ENCODE measurements at places on chromosomes 4 and X. TPM values are rescaled to one million over a fixed set of nuclear protein-coding genes. Genes with fewer than 3 reads are reported as not detected.

Gene TIGD4
- 3.9 TPM for total RNA-seq

DNA sequence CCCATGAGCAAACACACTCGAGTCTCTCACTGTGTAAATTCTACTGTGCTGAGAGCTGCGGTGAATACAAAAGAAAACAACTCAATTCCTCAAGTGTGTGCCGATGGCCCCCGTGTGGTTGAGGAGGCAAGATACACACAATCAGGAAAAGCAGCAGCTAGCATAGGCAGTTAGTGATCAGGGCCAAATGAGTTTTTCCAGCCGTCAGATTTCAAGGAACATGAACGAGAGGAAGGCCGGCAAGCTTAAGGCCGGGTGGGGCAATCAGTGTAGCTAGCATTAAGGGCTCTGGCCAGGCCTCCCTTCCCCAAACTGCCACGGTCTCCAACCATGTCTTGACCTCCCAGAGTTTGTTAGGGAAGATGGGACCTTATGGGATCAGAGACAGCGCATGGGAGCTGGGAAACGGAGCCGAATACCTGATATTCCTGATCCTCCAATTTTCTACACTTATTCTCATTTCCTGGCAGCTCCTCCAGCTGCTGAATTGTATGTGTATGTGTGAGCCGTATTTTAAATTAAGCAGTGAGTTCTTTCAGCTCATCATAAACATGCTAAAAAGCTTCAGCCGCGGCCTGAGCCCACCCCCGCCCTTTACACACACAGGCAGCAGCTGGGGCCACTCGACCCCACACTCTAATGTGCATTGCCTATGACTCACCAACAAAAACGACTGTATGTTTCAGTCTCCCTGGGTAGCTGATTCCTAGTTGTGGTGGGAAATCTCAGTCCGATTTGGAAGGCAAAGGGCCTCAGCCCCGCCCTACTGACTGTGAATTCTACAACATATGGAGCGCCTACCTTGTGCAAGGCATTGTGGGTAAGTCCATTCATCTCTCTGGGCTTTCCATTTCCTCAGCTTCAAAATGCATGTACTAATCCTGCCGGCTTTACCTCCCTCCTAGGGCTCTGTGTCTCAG, 59.9 kb downstream of the RTL9 start:
- H3K27me3 ChIP-seq = peaks cover 2% of the 10 kb centered on the region
- no peak overlapping the region for H3K27ac ChIP-seq
- H3K36me3 ChIP-seq = no peaks in the 10 kb centered on the region
- H3K4me3 ChIP-seq = no peak overlapping the region

GRCh38 chr4:26490111-26490959, at the start of gene CCKAR:
CCKAR (minus strand) TSS chr4:26490484; CDS start chr4:26490267, 217 bp downstream.
- no peaks in the 10 kb centered on the region for H3K36me3 ChIP-seq
- no peak within 1 kb of the TSS for H3K27ac ChIP-seq
- peaks cover 22% of the 10 kb centered on the region for H3K27me3 ChIP-seq
- H3K4me1 ChIP-seq = peaks cover 5% of the 10 kb centered on the region
- H3K4me3 ChIP-seq = no peak within 1 kb of the TSS
- no peak for DNase-seq

- no peak overlapping the region for H3K27ac ChIP-seq
- no peak overlapping the region for H3K4me3 ChIP-seq
- peaks cover 6% of the 10 kb centered on the region for H3K4me1 ChIP-seq
- DNase-seq = no peak
- H3K36me3 ChIP-seq = no peaks in the 10 kb centered on the region
Measured at GRCh38 chr4:163911891-163912290, 417.4 kb downstream of the TMA16 start.

DNA sequence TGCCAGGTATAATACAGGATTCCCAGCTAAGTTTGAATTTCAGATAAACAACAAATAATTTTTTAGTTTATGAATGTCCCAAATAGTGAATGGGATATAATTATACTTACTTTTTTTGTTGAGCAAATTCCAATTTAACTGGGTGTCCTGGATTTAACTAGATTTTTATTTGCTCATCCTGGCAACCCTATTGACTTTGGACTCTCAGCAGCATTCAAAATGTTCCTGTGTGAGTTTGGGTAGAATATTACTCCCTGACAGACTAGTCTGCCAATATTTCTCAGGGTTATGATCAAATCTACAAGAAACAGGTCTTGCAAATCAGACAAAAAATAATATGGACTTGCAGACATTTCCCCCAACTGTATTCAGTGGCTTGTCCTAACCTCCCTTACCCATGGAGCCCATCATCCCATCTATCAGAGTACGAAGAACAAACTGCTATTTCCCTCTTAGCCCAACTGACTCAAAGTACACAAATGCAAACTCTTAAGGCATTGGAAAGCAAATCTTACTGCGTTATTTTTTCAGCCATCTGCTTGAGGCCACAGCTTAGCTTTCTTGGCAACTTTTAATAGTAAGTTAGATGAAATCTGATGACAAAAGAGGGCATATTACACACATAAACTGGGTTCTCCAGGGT, 20.7 kb downstream of the SETD7 start:
- peaks cover 3% of the 10 kb centered on the region for H3K4me1 ChIP-seq
- no peaks in the 10 kb centered on the region for H3K27me3 ChIP-seq
- H3K36me3 ChIP-seq = peaks cover 3% of the 10 kb centered on the region
- H3K27ac ChIP-seq = no peak overlapping the region
- H3K4me3 ChIP-seq = no peak overlapping the region

GRCh38 chr4:114038762-114039387, 59.4 kb upstream of the ARSJ start:
- no peaks in the 10 kb centered on the region for H3K27me3 ChIP-seq
- no peak for DNase-seq
- no peaks in the 10 kb centered on the region for H3K36me3 ChIP-seq
- H3K4me1 ChIP-seq = no peaks in the 10 kb centered on the region
- H3K27ac ChIP-seq = no peak overlapping the region

DNA sequence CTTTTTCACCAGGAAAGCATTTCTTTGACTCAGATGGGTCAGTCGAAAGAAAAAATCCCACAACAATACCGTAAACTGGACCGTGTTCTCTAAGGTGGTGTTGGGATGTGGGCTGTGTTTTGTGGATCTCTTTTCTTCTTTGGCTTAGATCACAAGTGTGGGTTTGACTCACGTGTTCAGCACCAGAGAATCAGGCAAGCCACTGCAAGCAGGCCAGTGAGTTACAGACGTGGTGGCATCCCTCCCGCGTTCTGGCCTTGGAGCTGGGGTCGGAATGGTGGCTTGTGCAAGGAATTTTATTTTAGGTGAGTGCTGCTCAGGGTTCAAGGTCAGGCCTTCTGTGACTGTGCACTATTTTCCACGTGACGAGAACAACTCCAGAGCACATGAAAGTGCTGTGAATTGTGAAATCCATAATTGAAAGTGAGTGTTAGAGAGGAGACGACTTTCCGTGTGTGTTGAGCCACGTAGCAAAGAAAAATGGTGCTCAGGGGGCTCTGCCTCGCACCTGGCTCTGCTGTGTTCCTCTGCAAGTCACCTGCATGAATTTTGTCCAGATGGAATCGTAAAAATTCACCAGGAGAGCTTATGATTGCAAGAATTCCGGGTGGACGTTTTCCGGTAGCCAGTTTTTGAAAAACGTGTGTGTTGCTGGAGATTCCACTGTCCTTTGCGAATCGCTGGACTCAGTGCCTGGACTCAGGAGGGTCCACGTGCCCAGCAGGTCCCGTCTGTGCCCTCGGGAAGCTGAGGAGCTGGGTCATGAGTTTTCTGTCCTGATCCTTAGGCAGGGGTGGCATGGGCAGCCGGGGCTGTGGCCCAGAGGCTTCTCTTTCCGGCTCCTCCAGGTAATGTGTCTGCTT, 33.6 kb upstream of the HGFAC start:
- no peak overlapping the region for H3K4me3 ChIP-seq
- H3K27ac ChIP-seq = no peak overlapping the region
- DNase-seq = no peak
- H3K36me3 ChIP-seq = peaks cover 15% of the 10 kb centered on the region
- no peaks in the 10 kb centered on the region for H3K27me3 ChIP-seq

Gene DMRTC1
- total RNA-seq = 0.56 TPM

GRCh38 chr4:138828926-138829325, 186.7 kb upstream of the NOCT start:
- DNase-seq = no peak
- H3K27ac ChIP-seq = no peak overlapping the region
- no peaks in the 10 kb centered on the region for H3K36me3 ChIP-seq

DNA sequence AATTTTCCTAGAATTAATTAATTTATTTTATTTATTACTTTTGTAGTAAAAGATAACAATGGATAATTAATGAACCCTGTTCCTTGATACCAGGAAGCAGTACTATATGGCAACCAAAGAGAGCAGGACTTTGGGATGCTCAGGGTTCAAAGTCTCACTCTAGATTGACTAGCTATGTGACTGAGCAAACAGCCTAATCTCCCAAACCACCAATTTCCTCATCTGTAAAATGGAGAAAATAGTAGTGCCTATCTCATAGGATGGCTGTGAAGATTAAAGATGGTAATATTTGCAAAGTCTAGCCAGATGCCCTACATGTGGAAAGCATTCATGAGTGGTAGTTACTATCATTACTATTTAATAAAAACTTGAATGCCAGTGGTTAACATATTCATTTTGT, 97.6 kb downstream of the PRDM5 start:
- no peak overlapping the region for H3K4me3 ChIP-seq
- no peaks in the 10 kb centered on the region for H3K27me3 ChIP-seq

GRCh38 chrX:103811858-103812257, 20.2 kb downstream of the RAB9B start:
- H3K4me1 ChIP-seq = peaks cover 15% of the 10 kb centered on the region
- H3K36me3 ChIP-seq = no peaks in the 10 kb centered on the region
- H3K4me3 ChIP-seq = no peak overlapping the region
- no peak for DNase-seq
- H3K27ac ChIP-seq = no peak overlapping the region

DNA sequence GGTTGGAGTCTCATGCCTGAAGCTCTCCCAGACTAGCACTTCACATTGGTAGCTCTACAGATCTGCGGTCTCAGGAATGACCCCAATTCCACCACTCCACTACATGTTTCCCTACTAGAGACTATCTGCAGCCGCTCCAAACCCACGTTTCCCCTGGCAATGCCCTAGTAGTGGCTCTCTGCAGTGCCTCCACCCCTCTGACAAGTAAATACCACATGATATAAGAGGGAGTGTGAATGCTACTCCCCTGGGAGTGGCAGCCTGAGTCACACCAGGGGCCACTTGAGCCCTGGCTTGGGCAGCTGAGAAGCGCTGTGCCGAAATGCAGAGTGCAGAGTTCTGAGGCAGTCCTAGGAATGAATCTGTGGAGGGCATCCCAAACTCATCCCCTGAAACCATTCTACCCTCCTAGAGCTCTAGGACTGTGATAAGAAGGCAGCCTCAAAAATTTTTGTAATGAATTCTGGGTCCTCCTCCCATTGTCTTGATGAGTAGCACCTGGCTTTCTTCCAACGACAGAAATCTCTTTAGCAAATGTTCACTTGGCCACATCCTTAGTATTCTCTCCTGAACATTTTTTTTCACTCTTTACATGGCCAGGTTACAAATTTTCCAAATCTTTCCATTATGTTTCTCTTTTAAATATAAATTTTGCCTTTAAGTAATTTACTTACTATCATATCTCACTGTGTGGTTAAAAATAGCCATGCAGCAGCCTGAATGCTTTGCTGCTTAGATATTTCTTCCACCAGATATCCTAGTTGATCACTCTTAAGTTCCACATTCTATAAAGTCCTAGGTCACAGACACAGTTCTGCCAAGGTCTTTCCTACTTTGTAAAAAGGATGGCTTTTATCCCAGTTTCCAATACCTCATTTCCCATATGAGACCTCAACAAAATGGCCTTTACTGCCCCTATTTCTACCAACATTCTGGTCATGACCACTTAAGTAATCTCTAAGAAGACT, 160.2 kb upstream of the CPEB2 start:
- DNase-seq = no peak
- H3K4me1 ChIP-seq = peaks cover 5% of the 10 kb centered on the region
- H3K36me3 ChIP-seq = peaks cover 6% of the 10 kb centered on the region
- H3K27ac ChIP-seq = no peak overlapping the region
- no peak overlapping the region for H3K4me3 ChIP-seq

DNA sequence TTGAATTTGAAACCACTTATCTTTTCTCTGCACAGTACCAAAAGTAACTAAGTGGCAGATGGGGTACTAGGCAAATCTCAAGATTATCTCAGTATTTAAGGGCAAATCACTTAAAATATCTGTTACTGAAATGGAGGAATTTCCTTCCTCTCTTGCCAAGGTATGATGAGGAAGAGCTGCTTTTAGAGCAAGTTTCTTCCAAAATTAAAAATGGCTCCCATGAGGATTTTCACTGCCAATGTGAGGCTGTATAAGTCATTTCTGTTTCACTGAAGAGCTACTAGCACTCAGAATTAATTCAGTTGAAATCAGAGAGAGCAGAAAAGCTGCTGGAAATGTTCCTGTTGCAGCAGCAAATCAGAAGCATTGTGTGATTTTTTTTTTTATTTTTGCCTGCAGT, 43.4 kb downstream of the GABRB1 start:
- H3K4me1 ChIP-seq = peaks cover 12% of the 10 kb centered on the region
- no peak overlapping the region for H3K27ac ChIP-seq
- no peaks in the 10 kb centered on the region for H3K27me3 ChIP-seq

DNA sequence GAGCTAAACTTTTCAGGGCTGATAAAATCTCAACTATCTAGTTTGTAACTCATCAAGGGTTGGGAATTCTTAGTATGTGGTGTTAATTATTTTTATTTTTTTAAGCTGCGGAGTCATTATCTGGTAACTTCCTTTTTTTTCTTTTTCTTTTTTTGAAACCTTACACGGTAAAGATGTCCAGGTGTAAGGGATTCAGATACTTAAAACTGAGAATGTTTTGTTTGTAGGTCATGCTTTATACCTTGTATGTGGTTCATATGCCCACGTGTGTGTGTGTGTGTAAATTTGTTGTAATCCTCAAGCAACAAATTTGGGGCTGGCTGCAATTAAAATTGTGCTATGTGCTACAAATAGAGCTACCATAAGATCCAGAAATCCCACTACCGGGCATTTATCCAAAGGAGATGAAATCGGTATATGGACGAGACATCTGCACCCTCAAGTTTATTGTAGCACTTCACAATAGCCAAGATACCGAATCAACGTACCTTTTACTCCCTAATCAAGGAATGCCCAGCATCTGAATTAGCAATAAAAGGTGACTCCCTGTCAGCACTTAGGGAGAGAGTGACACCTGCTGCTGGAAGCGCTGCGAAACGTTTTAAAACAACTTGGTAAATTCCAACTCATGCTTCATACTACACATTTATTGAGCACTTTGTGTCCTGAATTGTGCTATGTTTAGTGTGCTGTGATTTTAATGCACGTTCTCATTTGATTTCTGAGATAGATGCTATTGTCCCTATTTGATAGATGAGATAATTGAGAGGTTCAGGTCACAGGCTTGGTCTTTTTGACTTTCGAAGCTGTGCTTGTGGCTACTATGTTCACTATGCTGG, 16.1 kb downstream of the MSMO1 start:
- H3K27ac ChIP-seq = no peak overlapping the region
- H3K4me1 ChIP-seq = peaks cover 5% of the 10 kb centered on the region
- H3K27me3 ChIP-seq = no peaks in the 10 kb centered on the region
- H3K36me3 ChIP-seq = peaks cover 10% of the 10 kb centered on the region
- DNase-seq = no peak

- H3K4me1 ChIP-seq = peaks cover 35% of the 10 kb centered on the region
- H3K4me3 ChIP-seq = no peak overlapping the region
- H3K27ac ChIP-seq = no peak overlapping the region
- no peaks in the 10 kb centered on the region for H3K27me3 ChIP-seq
- DNase-seq = no peak
- peaks cover 14% of the 10 kb centered on the region for H3K36me3 ChIP-seq
Measured at GRCh38 chr4:184384056-184384809, 90.1 kb downstream of the IRF2 start.

Gene CLDN22
- total RNA-seq = not detected

- no peaks in the 10 kb centered on the region for H3K36me3 ChIP-seq
- H3K4me3 ChIP-seq = no peak overlapping the region
- peaks cover 54% of the 10 kb centered on the region for H3K4me1 ChIP-seq
- DNase-seq = no peak
Measured at GRCh38 chr4:52957835-52958631, 95.9 kb downstream of the RASL11B start.

Gene FGA
- total RNA-seq = not detected
